Prostate gland (tissue), 2 donors: ENCODE measurements at places on chromosomes 1 and 21.

GRCh38 chr1:56933161-56933560 is 32.7 kb downstream of the C8B start:
- no peaks in the 10 kb centered on the region for H3K27me3 ChIP-seq
- no peak for DNase-seq
- no peak overlapping the region for H3K4me3 ChIP-seq
- H3K36me3 ChIP-seq, result no peaks in the 10 kb centered on the region

- no peaks in the 10 kb centered on the region for H3K4me1 ChIP-seq
- no peak overlapping the region for H3K4me3 ChIP-seq
- no peak overlapping the region for H3K27ac ChIP-seq
- H3K36me3 ChIP-seq, result no peaks in the 10 kb centered on the region
Observed at GRCh38 chr1:7948960-7949359, 8.3 kb upstream of the TNFRSF9 start.

DNA sequence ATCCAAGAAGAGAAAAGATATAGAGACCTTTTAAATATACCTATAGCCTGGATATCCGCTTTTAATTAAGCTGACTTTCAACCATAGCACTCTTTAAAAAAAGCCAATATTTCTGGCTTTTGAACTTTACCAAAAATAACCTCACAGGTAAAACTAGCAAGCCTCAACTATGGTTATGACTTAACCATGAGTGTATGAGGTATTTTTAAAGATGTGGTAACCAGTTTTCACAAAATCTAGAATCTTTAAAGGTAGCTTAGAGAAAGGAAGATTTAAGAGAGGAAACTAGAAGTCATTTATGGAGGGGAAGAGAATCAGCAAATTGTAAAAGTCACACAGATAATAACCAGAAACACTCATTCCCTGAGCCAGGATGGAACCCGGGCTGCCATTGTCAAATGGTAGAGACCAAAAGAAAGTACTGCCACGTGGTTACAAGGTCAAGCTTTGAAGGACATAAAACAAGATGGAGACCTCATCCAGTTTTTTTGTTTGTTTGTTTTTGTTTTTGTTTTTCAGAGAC is 288.4 kb upstream of the RGS18 start:
- H3K27me3 ChIP-seq, result no peaks in the 10 kb centered on the region
- H3K36me3 ChIP-seq, result no peaks in the 10 kb centered on the region
- H3K4me3 ChIP-seq, result no peak overlapping the region

DNA sequence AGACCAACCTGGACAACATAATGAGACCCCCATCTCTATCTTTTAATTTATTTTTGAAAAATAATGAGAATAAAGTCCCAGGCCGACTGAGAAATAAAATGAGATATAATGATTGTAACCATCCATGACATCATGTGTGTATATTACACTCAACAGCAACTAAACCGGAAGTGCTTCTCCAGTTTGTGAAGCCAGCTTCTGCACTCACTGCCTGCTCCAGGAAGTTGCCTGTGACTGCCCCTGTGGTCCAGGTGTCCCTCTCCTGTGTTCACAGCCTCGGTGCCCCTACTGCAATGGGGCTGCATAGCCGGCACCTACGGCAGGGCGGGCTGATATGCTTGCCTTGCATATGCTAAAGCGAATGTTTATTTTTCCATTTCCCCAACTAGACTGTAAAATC is 68.3 kb downstream of the SSBP3 start:
- H3K27ac ChIP-seq, result no peak overlapping the region
- H3K27me3 ChIP-seq, result no peaks in the 10 kb centered on the region
- H3K4me3 ChIP-seq, result no peak overlapping the region
- no peaks in the 10 kb centered on the region for H3K36me3 ChIP-seq
- no peak for DNase-seq

DNA sequence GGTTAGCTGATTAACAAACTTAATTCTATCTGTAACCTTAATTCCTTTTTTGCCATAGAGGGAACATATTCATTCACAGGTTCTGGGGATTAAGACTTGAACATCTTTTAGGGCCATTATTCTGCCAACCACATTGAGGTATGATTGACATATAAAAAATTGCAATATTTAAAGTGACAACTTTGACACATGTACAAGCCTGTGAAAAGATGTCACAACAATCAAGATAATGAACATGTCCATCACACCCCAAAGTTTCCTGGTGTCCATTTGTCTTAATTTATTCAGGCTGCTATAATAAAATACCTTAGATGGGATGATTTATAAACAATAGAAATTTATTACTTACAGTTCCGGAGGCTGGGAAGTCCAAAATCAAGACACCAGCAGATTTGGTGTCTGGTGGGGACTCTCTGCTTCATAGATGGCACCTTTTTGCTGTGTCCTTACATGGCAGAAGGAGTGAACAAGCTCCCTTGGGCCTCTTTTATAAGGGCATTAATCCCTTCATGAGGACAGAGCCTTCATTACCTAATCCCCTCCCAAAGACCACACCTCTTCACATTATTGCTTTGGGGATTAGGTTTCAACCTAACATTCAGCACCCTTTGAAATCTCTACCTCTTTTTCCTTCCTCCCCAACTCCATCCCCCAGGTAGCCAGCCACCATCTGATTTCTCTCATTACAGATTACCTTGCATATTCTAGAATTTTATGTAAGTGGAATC is 33.0 kb upstream of the TP53BP2 start:
- no peak overlapping the region for H3K4me3 ChIP-seq
- no peaks in the 10 kb centered on the region for H3K36me3 ChIP-seq
- no peaks in the 10 kb centered on the region for H3K4me1 ChIP-seq

DNA sequence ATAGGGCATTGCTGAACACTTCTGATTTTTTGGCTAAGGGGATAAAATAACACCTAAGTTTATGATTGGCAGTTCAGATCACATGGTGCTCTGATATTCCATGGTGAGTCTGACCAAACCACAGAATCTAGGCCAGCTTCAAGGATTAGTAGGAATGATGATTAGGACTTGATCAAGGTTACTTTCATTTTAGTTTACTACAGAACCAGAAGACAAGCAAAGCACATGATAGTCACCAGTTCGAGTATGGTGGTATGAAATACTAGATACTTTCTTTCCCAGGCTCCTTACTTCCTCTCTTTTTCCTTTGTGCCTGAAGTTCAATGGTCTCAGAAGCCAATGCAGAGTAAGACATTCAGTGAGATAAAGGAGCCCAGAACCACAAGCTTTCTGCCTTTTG is 26.6 kb downstream of the S100A10 start:
- H3K27me3 ChIP-seq, result no peaks in the 10 kb centered on the region
- H3K36me3 ChIP-seq, result no peaks in the 10 kb centered on the region
- no peaks in the 10 kb centered on the region for H3K4me1 ChIP-seq
- DNase-seq, result no peak
- no peak overlapping the region for H3K27ac ChIP-seq

DNA sequence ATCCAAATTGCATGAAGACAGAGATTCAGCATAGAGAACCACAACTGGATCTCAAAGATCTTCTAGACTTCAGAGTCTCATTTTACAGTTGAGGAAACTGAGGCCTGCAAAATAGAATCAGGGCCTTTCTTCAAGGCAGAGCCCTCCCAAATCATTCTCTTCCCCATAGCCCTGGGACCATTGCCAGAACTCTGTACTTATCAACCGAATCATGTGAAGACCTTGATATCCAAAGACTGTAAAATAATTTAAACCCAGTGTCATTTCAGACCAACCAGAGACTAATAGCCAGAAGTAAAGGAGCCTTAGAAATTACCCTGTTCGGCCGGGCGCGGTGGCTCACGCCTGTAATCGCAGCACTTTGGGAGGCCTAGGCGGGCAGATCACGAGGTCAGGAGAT is 90.1 kb downstream of the DTL start:
- no peak overlapping the region for H3K4me3 ChIP-seq
- no peaks in the 10 kb centered on the region for H3K27me3 ChIP-seq
- DNase-seq, result no peak
- H3K4me1 ChIP-seq, result no peaks in the 10 kb centered on the region

GRCh38 chr1:208166340-208167138 is 77.6 kb downstream of the PLXNA2 start:
- no peaks in the 10 kb centered on the region for H3K27me3 ChIP-seq
- no peak for DNase-seq
- no peaks in the 10 kb centered on the region for H3K36me3 ChIP-seq
- H3K4me1 ChIP-seq, result no peaks in the 10 kb centered on the region
- no peak overlapping the region for H3K4me3 ChIP-seq

- H3K4me1 ChIP-seq, result no peaks in the 10 kb centered on the region
- no peak overlapping the region for H3K27ac ChIP-seq
- no peaks in the 10 kb centered on the region for H3K27me3 ChIP-seq
- DNase-seq, result no peak
- no peak overlapping the region for H3K4me3 ChIP-seq
- no peaks in the 10 kb centered on the region for H3K36me3 ChIP-seq
Observed at GRCh38 chr1:231070758-231071444, 30.8 kb upstream of the FAM89A start.

DNA sequence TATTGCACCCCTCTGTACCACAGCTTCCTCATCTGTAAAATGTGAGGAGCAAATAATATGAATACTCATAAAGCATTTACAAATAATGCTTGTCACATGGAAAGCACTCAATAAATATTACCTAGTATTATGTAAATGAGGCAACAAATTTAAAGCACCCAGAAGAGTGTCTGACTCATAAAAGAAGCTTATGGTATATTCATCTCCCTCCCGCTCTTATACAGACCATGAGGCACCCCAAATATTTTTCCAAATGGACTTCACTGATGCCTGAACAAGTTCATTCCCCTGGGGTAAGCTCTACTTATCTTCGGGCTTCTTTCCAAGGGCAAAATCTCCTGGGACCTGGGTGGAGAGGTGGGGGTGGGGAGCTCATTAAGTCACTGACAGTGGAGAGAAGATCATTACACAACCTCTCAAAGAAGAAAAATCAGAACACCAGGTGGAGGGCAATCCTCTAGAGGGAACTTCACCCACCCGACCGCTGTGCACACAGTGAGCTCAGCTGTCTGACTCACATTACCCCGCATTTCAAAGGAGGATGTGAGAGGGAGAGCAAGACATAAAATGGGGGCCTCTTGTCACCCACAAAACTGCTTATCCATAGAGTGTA is 166.2 kb downstream of the ASTN1 start:
- H3K36me3 ChIP-seq, result no peaks in the 10 kb centered on the region
- DNase-seq, result no peak
- H3K4me3 ChIP-seq, result no peak overlapping the region
- no peak overlapping the region for H3K27ac ChIP-seq
- H3K27me3 ChIP-seq, result no peaks in the 10 kb centered on the region
- no peaks in the 10 kb centered on the region for H3K4me1 ChIP-seq

GRCh38 chr1:43534256-43534655 is 3.6 kb downstream of the PTPRF start:
- no peaks in the 10 kb centered on the region for H3K36me3 ChIP-seq
- peak overlapping the region; percentile 10 for H3K27ac ChIP-seq
- DNase-seq, result no peak
- H3K4me3 ChIP-seq, result no peak overlapping the region

DNA sequence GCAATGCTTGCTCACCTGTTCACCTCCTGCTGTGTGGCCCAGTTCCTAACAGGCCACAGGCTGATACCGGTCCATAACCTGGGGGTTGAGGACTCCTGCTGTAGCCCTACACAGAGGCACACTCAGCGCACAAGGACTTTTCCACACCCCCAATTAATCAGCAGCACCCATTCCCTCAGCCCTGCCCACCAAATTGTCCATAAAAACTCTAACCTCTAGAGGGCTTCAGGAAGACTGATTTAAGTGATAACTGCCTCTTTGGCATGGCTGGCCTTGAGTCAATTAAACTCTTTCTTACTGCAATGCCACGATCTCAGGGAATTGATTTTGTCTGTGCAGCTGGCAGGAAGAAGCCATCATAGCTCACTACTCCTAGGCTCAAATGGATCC is 71.3 kb upstream of the MUTYH start:
- H3K27me3 ChIP-seq, result no peaks in the 10 kb centered on the region
- H3K27ac ChIP-seq, result no peak overlapping the region
- H3K4me3 ChIP-seq, result no peak overlapping the region
- H3K36me3 ChIP-seq, result no peaks in the 10 kb centered on the region
- DNase-seq, result no peak

- no peaks in the 10 kb centered on the region for H3K4me1 ChIP-seq
- H3K27ac ChIP-seq, result peak overlapping the region; percentile 68
- peak; percentile 6 for DNase-seq
- H3K36me3 ChIP-seq, result no peaks in the 10 kb centered on the region
Observed at GRCh38 chr1:218164930-218165700, 120.0 kb upstream of the RRP15 start.

DNA sequence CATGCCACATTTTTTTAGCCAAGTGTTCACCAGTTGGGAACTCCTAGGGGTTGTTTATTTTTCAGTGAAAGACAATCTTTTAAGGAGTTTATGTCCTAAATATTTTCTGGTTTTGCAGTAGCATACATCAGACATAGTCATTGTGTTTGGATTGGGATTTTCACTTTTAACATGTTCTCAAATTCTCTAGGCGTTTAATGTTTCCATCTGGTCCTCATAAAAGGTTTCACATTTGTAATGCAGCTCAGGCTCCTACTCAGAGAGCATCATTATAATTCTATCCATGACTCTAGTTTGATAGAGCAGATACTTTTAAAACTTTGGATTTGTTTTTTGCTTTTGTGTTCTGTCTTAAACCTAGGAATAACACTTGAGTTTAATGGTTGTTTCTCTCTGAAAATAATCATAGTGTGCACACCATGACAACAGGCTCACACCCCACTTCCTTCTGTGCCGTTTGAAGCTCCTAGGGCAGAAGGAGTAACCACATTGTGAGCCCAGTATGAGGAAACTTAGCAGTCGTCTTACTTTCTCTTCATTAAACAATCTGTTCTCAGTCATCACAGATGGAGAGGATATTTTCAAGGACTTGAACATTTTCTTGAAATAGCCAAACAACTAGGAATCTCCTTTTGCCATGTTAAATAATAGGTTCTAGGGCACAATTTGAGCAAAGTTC is 219.6 kb downstream of the PDE4B start:
- H3K27ac ChIP-seq, result no peak overlapping the region
- DNase-seq, result no peak
- H3K36me3 ChIP-seq, result no peaks in the 10 kb centered on the region
